KBM-7 (cell line): ENCODE measurements at places on chromosomes 12 and 14.

GRCh38 chr14:25050269-25051150, 563 bp upstream of the STXBP6 start:
- DNase-seq = no peak

DNA sequence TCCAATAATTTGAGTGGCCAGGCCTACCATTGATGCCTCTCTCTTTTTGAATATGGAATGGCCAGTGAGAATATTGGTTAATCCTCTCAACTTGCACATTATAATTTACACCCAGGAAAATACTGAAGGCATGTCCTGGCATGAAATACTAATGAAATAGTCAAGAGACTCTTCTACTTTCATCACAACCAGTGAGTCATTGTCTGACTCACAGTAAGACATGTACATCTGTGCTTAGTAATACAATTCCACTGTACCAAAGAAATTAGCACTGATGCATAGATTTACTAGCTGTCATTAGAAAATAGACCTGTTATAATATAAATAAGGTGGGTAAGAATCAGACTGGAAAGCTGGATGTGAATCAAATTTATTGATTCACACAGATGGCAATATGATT, 31.6 kb downstream of the KCNC2 start:
- DNase-seq = no peak

DNA sequence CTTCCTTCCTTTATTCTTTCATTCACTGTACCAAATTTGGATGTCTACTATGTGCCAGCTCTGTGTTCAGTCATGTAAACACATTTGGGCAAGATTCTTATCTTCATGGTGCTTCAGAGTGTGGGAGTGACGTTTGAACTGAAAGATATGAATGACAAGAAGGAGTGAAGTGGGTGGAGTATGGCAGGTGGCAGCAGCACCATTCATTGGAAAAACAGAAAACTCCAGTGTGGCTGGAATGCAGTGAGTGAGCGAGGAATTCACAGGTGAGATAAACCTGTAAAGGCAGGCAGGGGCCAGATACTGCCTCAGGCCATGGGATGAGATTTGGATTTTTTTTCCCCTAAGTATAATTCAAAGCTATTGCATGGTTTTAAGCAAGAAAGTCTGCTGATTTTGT, 140.7 kb upstream of the CCDC198 start:
- no peak for DNase-seq

DNA sequence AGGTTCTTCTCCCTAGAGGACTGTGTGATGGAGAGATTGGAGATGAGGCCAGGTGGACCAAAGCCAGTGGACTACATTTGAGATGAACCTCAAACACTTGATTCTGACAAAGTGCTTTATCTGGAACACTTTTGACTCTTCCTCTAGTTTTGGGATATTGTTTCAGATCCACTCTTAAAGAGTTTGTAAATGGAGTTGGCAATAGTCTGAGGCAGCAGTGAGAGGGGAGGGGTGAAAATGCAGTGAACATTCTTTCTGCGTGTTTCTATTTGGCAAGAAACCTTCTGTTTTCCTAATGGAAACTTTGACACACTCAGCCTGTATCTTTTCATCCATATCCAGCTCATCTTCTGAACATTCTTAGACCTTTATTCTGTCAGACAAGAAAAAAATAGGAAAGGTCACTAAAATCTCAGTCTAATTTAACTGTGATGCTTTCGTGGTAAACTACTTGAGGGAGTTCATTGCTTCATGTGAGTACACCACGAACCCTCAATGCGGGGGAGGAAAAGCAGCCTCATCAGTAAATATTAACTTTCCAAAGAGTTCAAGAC, 57.4 kb upstream of the KCNJ8 start:
- no peak for DNase-seq

DNA sequence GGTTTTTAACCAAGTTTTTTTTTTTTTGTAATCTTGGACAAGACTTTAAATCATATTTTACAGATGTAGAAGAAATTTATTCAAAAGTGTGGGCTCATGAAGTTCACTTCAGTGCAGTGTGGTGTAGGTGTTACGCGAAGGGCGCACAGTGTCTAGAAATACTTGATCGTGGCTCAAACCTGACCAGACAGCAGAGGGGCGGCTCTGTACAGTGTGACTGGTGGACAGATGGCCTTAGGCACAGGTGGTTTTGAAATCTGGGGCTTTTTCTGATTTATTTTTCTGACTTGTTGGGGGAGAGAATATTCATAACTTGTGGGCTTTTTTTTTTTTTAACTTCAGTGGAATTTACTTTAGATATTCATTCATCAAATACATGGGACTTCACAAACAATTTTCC, 179.2 kb downstream of the PELI2 start:
- DNase-seq = no peak

DNA sequence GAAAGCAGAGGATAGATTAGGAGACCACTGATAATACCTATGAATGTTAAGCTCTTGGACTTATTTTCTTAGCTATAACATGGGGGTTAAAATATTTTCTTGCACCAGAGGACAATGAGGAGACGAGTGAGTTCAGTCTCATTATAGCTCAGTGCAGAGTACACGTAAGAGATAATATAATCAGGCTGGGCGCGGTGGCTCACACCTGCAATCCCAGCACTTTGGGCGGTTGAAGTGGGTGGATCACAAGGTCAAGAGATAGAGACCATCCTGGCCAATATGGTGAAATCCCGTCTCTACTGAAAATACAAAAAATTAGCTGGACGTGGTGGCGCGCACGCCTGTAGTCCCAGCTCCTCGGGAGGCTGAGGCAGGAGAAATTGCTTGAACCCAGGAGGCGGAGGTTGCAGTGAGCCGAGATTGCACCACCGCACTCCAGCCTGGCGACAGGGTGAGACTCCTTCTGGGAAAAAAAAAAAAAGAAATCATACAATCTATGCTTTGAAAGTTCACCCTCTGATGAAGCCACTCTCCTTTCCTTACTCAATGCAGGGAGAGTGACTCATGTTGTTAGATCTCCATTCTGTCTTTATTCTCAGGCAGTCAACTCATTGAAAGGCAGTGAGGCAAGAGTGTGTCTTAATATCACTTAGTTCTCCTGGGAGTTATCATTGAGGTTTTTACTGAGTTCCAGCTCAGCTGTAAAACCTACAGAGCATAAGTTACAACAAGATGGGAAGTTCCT, 134.2 kb downstream of the SYNE2 start:
- DNase-seq = no peak
